ENCODE measurements at places on chromosomes 6 and 20. TPM values are rescaled to one million over a fixed set of nuclear protein-coding genes. Genes with fewer than 3 reads are reported as not detected.

Gene NT5E
- total RNA-seq: 58.4 TPM

Gene LINC00237
- total RNA-seq: not detected

- H3K27me3 ChIP-seq: no peaks in the 10 kb centered on the region
- no peak overlapping the region for H3K4me3 ChIP-seq
- no peak for DNase-seq
- H3K4me1 ChIP-seq: no peaks in the 10 kb centered on the region
- H3K27ac ChIP-seq: no peak overlapping the region
- H3K36me3 ChIP-seq: no peaks in the 10 kb centered on the region
Observed at GRCh38 chr6:152250127-152250526, 387.0 kb downstream of the SYNE1 start.

- no peaks in the 10 kb centered on the region for H3K36me3 ChIP-seq
- no peak overlapping the region for H3K4me3 ChIP-seq
- DNase-seq: no peak
- H3K27me3 ChIP-seq: no peaks in the 10 kb centered on the region
- no peaks in the 10 kb centered on the region for H3K4me1 ChIP-seq
Observed at GRCh38 chr20:10902576-10903282, 228.9 kb upstream of the JAG1 start.

GRCh38 chr6:89217299-89217910 lies at the start of gene GABRR1:
Gene GABRR1 (minus strand): TSS chr6:89217358. CDS start chr6:89217322, 36 bp downstream.
- DNase-seq: no peak
- no peaks in the 10 kb centered on the region for H3K36me3 ChIP-seq
- H3K27ac ChIP-seq: no peak within 1 kb of the TSS
- peaks cover 21% of the 10 kb centered on the region for H3K27me3 ChIP-seq
- no peaks in the 10 kb centered on the region for H3K4me1 ChIP-seq
- no peak within 1 kb of the TSS for H3K4me3 ChIP-seq
